ENCODE measurements at places on chromosomes 4 and X.

- DNase-seq: no peak
Measured at GRCh38 chrX:154607370-154607769, 11.7 kb downstream of the CTAG1B start.

GRCh38 chrX:16573781-16574180 lies 76.2 kb upstream of the S100G start:
- DNase-seq: peak; percentile 8

DNA sequence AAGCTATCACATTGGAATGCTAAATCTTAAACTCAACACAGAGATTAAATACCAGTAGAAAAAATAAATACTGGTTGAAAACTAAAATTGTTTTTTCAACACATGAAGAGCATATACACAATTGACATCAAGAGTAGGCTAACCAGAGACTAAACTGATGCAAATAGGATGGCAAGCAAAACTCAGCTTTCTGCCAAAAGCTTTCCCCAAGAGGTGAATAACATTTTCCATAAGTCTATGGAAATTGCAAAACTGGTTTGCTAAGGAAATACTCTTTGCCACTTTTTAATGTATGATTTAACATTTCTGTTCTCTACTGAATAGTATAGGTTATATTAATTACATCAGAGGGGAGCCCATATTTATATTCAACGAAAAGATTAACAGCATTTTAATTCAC lies 23.8 kb downstream of the IQCM start:
- DNase-seq: no peak

- no peak for DNase-seq
Measured at GRCh38 chr4:77826275-77826674, 7.1 kb upstream of the CNOT6L start.

- no peak for DNase-seq
Measured at GRCh38 chrX:42422961-42423360, 355.0 kb downstream of the PPP1R2C start.

Measured in AG09309 (cell line).